ENCODE measurements at places on chromosomes 4 and X.

DNA sequence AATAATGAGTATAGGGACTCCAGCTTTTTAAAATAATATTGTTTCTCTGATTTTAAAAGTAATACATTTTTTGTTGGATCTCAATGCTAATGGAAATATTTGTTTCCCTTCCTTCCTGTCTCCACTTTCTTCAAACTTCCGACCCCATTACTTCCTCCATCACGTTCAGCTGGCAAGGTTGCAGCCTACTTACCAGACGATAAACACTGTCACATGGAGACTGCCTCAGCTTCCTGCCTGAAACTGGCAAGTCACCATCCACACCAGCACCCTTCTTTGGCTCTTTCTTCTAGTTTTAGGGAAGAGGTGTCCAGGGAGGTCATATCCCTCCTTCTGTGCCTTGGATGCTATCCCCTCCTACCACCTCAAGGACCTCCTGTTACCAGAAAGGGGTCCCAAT, 3.4 kb upstream of the INTU start:
- DNase-seq: no peak

GRCh38 chr4:18932730-18933339, 911.3 kb upstream of the LCORL start:
- no peak for DNase-seq

DNA sequence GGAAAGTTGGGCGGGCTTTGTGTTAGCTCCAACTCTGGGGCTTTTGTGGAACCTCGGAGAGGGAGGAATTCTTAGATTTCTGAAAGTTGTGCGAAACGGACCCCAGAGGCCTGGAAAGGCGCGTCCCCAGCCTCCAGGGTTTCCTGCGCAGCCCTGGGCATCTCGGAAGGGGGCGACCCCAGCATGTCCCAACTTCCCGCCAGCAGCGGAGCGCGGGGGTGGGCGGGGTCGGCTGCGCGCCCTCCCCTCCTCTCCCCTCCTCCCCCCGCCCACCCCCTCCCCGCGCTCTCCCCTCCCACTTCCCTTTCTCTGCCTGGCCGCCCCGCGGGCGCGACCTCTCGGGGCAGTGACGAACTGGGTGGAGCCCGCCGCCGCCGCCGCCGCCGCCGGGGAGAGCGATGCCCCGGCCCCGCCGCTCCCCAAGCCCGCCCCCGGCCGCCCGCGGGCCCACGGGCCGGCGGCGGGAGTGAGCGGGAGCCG, 16.8 kb downstream of the PTTG2 start:
- peak; percentile 54 for DNase-seq

GRCh38 chr4:105808750-105809041, 86.6 kb upstream of the NPNT start:
- DNase-seq: peak; percentile 66

DNA sequence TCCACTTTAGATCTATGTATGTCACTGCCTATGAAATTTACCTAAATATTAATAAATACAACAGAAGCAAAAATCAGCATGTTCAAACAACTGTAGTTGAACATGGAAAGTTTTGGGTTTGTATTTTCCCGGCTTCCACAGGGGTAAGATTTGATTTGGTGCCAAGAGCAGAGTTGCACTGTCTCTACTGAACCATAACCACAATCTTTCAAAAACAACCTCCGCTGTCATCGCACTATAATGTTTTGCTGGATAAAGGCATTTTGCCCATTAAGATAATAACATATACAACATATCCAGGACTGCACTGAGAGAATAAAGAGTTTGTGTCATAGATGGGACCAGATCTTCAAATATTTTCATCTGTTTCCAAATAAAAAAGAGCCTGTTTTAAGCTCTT, 94.9 kb downstream of the TENM3 start:
- DNase-seq: peak; percentile 3

DNA sequence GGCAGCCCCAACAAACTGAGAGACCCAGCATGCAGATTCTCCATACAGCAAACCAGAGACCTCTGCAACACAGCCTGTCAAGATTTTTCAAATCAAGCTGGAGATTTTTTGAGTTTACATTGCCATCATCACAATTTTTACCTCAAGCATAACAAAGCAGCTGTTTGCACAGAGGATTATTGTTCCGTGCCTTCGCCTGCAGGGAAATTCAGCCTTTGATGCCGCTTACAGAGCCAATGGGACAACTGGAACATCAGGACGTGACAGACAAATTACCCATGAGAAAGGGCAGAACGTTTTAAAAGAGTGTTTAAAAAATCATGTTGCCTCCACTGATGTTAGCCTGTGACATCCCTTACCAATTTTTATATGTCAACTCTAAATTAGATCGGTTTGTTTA, 363.7 kb downstream of the FBXW7 start:
- DNase-seq: no peak

- peak; percentile 13 for DNase-seq
Measured at GRCh38 chrX:153968754-153969124, 2.9 kb downstream of the HCFC1 start.

DNA sequence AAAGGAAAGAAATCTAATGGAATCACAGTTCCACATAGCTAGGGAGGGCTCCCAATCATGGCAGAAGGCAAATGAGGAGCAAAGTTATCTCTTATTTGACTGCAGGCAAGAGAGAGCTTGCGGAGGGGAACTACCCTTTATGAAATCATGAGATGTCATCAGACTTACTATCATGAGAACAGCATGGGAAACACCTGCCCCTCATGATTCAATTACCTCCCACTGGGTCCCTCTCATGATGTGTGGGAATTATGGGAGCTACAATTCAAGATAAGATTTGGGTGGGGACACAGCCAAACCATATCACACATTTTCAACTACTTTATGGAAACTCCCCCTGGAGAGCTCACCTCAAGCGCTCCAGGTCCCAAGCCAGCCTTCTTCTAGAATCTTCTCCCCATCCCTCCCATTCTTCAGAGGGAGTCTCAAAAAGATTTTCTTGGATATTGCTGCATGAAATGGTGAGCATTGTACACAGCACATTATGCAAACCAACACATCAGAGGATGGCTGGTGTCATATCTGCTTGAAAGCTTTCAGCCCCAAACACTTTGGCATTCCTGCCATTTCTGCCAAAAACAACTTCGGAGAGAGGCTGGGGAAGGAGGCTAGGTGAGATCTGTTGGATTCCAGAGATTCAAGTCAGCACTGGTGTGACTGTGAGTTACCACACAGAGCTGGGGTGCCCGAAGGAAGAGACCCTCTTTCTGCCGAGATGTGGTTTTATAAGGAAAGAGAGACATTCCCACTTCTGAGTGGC, 6.9 kb downstream of the FGFBP1 start:
- DNase-seq: no peak

- DNase-seq: peak; percentile 26
Measured at GRCh38 chrX:102652031-102652688, 877 bp downstream of the GPRASP1 start.

- DNase-seq: peak; percentile 43
Measured at GRCh38 chr4:4717692-4718091, 141.8 kb upstream of the MSX1 start.

GRCh38 chr4:7852568-7853185, 87.0 kb downstream of the AFAP1 start:
- peak; percentile 63 for DNase-seq

DNA sequence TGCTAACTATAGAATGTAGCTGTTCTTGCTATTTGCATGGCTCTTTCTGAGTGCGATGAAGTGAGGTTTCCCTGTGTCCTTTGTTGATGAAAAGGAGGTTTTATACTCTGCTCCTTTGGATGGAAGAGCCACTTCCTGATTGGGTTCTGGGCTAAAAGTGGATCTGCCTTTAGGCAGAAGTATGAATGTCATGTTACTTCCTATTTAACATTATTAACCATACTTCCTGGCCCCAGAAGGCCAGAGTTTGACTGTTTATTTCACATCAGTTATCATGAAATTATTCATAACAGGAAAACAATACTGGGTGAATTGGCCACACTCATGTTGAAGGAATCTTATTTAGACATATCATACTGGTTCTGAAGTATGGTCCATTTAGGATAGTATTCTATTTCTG, 386.2 kb downstream of the PCDH7 start:
- DNase-seq: no peak

DNA sequence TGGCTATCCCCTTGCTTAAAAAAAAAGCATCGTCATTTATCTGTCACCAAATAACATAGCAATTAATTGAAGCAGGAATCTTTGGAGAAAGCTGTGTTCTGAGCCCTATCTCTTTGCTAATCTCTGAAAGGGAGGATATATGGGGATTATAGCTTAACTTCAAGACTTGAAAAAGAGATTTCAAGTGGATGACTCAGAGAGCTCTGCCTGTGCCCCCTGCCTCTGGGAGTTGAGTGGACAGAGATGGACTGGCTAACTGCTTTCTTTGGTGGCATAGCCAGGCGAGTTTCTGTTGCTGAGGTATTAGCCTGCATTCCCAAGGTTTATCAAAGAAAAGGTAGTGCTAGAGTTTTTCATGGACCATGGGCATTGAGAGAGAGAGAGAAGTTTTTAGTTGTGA, 91.6 kb downstream of the DDIT4L start:
- DNase-seq: no peak

GRCh38 chr4:76765473-76766183, 132.3 kb downstream of the SOWAHB start:
- no peak for DNase-seq

DNA sequence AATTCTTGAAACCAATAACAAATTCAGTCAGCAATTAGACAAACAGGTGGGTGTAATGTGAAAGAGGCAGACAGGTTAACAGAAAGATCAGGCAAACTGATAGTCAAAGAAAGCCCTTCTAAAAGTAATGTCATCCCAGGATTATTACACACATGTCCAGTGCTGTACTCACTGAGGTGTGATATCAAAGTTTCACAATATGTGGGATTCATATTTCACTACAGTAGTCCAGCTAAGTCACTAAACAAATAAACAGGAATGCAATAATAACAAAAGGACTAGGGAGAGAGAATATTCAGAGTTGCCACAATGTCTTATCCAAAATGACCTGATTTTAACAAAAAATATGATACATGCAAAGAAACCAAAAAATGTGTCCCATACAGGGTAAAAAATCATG, 787.5 kb downstream of the FSTL5 start:
- peak; percentile 76 for DNase-seq

DNA sequence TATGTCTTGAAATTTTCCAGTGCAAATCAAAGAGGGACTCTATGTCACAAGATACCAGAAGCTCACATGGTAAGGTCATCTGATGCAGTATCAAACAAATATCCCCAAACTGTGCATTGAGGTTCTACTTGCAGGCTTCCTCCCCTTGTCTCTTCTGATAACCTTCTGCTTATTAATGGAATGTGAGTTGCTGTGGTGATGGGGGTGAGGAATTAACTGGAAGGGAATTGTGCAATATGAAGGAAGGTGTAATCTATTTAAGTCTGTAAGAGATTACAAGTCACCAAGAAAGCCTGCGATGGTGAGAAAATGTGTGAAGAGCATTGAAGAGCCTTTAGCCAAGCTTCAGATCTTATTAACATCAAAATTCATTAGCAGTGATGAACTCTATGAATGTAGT, 15.4 kb upstream of the MAGED1 start:
- no peak for DNase-seq

DNA sequence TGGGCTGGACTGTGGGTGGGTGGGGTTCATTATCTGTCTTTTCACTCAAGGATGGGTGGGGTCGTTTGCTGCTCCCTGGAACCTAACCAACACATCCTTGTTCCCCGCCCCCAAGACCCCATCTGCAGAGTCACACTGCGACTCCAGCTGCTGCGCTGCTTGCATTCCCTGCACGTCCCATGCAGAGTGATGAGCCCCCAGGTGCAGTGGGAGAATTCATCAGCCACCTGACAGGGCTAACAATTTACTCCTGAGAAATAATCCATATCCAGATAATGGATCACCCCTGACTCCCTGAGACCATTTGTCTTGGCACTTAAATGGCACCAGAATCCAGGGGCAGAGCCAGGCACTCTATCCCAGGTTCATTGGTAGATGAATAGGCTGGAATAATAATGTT, 12.4 kb upstream of the ARHGAP36 start:
- DNase-seq: no peak

All from epithelial cell of esophagus (primary cell).